AG20443 (cell line): ENCODE measurements at places on chromosomes 7 and 10.

DNA sequence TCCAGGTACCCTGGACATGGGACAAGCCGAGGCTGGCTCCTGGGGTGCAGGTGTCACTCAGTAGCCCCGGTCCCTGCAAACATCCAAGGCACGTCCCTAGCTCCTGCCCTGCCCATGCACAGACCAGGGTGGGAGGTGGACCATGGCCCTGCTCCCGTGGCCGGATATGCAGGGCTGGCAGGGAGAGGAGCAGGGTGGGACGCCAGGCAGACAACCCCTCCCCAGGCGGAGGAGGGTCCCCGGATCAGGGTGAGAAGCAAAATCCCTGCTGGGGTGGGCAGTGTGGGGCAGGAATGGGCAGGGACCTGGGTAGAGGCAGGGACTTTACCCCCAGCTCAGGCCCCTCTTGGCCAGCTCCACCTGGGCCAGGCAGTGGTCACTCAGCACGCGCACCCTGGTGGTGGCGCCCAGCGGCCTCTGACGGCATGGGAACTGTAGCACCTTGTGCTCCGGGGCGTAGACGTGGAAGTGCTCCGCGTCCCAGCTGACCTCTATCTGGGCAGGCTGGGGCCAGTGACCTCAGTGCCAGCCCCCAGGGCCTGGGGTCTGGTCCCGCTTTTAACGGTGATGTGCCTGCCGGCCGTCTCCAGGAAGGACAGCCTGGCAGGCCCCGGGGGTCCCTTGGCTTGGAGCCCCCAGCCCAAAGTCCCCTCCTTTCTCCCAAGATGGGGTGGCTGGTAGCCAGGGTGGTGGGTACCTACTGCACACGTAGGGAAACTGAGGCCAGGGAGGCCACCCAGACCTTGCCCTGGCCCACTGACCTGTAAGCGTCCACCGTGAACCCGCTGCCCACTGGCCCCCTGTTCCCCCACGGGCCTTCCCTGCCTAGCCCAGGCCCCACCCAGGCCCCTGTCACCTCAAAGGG, 1.2 kb downstream of the GRIFIN start:
- no peak for DNase-seq

DNA sequence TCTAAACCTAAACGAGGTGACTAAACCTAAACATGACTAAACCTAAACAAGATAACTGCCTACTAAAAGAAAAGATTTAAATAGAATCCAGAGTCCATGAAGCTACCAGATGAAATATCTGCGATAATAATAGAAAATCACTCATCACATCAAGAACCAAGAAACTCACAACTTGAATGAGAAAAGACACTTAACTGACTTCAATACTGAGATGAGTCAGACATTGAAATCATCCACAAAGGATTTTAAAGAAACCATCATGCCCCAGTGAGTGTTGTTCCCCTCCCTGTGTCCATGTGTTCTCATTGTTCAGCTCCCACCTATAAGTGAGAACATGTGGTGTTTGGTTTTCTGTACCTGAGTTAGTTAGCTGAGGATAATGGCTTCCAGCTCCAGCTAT, 416.0 kb downstream of the CALN1 start:
- DNase-seq, result no peak

- DNase-seq, result peak; percentile 53
Measured at GRCh38 chr7:47153058-47153457, 428.9 kb downstream of the TNS3 start.

GRCh38 chr7:151276666-151277590, 28.4 kb upstream of the SMARCD3 start:
- peak; percentile 90 for DNase-seq

- DNase-seq, result no peak
Measured at GRCh38 chr7:132232406-132232805, 343.9 kb downstream of the PLXNA4 start.

DNA sequence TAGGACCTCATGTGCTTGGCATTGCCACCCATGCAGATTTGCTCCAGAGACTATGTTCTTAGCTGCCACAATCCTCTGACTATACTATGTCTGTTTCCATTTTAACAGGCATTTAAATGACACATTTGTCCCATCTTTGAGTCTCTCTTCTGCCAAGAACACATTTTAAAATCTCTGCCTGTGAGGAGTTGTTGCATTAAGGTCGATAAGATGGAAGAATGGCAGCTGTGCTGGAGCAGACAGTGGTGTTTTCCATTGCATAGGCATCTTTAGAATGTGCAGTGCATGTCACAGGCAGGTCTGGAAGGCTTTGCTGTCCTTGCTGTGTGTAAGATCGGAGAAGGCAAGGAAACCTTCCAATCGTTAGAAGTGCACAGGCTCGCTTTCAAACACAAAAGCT, 70.9 kb upstream of the CELF2 start:
- DNase-seq, result no peak

GRCh38 chr7:27098578-27099451, 3.0 kb upstream of the HOXA1 start:
- no peak for DNase-seq

- no peak for DNase-seq
Measured at GRCh38 chr10:24762161-24762924, 38.7 kb upstream of the ARHGAP21 start.

GRCh38 chr10:90313576-90314325, 544.1 kb downstream of the HTR7 start:
- DNase-seq, result no peak
